Hypothalamus (tissue), 51 donors: ENCODE measurements at places on chromosomes 2 and 18.

DNA sequence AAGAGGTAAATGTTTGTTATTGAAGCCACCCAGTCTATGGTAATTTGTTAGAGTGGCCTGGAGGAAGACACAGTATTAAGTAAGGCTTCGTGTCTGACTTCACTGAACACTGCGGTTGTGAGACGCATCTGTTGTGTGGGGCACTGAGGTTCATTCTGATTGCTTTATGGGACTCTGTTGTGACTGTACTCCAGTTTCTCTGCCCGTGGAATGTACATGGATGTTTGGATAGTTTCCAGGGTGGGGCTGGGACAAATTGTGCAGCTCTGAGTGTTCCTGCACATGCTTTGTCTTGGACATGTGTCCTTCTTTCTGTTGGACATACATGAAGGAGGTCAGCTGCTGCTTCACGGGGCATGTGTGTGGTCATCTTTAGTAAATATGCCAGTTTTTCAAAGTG, 58.6 kb downstream of the ODC1 start:
- no peak for DNase-seq

DNA sequence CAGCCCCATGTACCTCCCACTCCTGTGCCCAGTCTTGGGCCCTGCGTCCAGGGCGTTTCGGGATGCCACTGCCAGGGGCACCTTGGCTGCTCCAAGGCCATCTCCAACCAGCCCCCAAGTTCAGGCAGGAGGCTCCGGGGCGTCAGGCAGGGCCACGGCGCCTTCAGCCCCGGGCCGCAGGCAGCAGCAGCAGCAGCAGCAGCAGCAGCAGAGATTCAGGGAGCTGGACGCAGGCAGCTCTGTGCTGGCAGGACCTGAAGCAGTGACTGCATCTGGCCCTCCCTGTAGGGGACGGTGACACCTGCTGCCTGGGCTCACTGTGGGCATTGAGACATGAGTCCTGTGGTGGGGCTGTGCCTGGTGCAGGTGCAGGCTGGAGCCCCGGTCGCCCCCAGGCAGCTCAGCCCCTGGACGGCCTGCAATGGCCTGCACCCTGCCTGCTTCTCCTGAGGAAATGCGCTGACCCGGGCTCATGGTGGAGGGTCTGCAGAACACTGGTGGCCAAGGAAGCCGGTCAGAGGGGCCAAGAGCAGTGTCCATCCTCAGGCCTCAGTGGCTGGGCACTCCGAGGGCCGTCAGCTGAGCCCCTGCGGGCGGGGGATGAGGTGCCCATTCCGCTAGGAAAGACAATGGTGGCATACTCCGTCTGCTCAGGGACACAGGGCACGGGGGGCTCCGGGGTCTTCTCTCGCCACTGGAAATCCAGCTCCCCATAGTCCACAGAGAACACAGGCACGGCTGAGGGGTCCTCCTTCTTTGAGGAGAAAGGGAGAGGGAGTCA, 8.0 kb downstream of the PDCD1 start:
- DNase-seq: no peak

GRCh38 chr2:238092486-238093035, 7.6 kb upstream of the ESPNL start:
- no peak for DNase-seq

DNA sequence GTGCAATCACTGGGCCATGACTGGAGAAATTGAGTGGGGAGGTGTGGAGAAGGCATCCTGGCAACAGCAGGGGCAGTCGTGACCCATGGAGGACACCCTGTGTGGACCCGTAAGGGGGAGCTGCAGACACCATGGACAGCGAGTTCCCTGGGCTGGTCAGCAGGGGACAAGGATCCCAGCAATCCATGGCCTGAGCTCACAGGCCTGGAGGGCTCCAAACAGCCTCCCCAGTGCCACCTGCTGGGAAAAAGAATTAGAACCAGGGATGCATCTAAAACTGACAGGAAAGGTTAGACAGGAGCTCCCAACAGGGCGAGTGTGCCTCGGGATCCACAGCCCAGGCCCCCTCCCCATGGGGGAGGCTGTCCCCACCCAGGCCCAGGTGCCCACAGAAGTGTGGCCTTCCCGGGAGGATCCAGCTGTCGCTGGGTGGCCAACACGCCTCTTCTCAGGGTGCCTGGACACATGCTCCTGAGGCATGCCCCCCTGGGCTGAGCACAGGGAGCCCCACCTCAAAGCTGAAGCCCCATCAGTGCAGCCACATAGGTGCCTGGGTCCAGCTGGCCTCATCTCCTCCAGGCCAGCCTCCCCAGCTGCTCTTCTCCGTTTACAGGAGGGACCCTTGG, 20.5 kb upstream of the KIF1A start:
- no peak for DNase-seq

DNA sequence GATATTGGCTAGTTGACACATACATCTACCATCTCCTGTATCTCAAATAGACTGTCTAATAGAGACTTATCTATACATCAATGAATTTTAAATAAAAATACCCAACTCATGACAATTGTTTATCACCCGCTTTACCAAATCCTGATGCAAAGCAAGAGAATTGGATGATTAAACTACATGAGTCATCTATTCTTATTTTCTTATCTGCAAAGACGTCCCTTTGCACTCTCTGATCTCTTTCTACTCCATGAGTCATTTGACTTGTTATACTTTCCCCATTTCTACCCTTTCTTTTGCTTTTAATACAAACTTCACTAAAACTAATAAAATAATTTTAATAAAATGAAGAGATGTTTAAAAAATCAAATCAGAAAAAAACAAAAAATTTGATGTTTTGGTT, 261.7 kb upstream of the MAP2 start:
- DNase-seq: no peak
